Tibial nerve (tissue), 4 donors: ENCODE measurements at places on chromosomes 3 and 15. TPM values are rescaled to one million over a fixed set of nuclear protein-coding genes. Genes with fewer than 3 reads are reported as not detected.
A peak's percentile ranks its signal among the peaks of the same experiment; 100 is the strongest.

Gene CTXN2
- not detected for total RNA-seq

DNA sequence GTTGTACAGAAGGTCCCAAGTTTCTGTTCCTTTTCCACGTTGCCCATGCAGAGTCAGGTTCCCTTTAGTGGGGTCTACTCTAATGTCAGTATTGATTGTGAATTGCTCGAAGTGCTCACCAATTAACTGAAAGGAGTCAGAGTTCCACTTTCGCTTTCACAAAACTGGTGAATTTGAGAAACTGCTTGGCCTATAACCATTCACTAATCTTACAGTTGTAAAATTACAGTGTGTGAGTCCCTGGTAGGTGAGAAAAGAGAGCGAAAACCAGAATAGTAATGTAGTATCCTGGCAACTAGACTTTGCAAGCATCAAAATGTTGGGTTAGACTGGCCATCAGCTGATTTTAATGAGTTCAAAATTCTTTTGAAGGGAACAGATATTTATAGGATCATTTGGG is 237.5 kb upstream of the CHRM5 start:
- no peak overlapping the region for H3K27ac ChIP-seq
- no peak overlapping the region for H3K4me3 ChIP-seq
- no peaks in the 10 kb centered on the region for H3K27me3 ChIP-seq
- no peaks in the 10 kb centered on the region for H3K4me1 ChIP-seq

Gene PLA1A
- total RNA-seq, result 2.5 TPM

DNA sequence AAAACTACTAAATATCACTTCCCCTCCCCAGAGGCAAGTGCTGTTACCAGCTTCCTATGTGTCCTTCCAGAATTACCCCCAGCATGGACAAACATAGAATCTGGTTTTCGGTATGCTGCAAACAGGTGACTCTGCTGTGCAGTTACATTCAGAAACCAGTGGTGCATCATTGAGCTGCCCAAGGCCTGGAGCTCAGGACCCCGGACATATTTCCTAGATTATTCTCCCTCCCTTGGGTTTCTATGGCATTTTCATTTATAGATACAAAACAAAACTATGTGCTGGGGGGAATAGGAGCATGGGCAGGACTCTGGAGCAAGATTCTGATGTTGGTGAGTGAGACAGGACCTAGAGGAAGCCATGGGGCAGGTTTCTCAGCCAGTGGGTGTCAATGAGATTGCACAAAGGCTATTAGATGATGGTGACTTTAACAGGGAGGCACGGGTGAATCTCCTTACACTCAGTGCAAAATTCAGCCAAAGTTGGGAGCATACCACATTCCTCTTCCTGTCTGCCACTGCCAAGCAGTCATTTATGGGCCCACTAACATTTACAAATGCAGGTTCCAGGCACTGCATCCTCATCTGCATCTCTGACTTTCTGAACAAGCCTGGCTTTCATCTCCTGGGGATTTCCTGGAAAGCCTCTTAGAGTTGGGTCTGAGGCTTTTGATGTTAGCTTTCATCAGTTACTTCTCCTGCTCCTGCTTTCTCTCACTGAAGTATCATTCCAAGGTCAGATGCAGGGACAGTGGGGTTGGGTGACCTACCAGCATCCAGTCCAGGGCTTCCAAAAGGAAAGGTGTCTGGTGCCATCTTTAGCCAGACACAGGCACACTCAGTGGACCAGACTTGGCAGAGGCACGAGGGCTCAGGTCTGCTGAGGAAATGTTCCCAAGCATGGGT is 44.5 kb downstream of the CMTM7 start:
- H3K27me3 ChIP-seq, result no peaks in the 10 kb centered on the region
- H3K27ac ChIP-seq, result no peak overlapping the region
- no peak for DNase-seq
- no peaks in the 10 kb centered on the region for H3K36me3 ChIP-seq
- no peak overlapping the region for H3K4me3 ChIP-seq
- H3K4me1 ChIP-seq, result peaks cover 12% of the 10 kb centered on the region

Gene POLQ
- total RNA-seq, result under 0.01 TPM

DNA sequence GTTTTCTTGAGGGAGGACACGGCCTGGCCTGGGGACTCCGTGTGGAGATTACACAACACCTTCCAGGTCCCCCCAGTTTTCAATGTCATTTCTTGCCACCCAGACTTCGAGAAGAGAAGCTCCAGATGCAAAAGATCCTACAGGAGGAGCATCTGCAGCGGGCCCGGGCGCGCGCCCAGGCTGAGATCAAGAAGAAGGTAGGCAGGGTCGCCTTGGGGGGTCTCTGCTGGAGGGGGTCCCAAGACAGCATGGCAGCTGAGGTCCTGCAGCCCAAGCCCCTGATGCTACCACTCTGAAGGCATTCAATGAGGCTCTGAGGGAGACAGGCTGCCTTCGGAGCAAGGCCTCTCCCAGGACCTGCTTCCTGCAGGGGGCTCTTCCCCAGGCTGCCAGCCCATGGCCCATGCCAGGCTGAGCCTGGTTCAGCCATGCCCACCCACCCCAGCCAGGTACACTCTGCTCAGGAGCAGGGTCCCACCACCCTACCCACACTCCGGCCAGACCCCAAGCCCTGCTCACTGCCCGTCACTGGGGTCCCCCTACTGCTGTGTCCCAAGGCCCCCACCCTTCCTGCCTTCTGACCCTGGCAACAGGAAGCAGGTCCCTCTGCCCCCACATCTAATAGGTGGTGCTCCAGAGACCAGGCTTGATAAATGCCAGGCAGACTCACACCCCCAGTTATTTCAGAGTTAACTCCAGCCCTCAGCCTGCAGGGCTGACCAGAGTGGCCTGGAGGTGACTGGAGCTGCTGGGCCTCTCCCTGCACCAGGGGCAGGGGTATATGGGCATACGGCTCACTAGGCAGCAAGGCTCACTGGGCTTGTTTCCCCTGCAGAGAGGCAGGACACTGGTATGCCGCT is 40.0 kb downstream of the ZXDC start:
- no peaks in the 10 kb centered on the region for H3K4me1 ChIP-seq
- H3K36me3 ChIP-seq, result no peaks in the 10 kb centered on the region
- H3K27me3 ChIP-seq, result no peaks in the 10 kb centered on the region
- no peak for DNase-seq

DNA sequence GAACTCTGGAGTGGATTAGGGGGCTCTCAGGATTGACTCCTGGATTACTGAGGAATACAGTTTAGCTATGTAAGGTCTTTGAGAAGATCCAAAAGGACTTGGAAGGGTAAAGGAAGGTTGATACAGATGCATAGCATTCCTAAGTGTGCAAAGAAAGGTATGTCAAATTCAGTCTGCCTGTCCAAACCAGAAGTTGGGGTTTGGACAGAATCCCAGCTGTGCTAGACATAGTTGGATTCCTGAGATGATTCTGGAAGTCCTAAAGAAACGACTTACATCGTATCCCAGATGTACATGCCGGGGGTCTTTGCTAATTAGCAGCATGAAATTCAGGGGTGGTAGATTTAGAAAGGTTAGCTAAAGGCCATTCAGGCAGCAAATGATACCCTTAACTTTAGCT is 97.7 kb upstream of the TSPAN3 start:
- no peak for DNase-seq
- H3K27ac ChIP-seq, result no peak overlapping the region
- no peaks in the 10 kb centered on the region for H3K36me3 ChIP-seq
- no peaks in the 10 kb centered on the region for H3K27me3 ChIP-seq

DNA sequence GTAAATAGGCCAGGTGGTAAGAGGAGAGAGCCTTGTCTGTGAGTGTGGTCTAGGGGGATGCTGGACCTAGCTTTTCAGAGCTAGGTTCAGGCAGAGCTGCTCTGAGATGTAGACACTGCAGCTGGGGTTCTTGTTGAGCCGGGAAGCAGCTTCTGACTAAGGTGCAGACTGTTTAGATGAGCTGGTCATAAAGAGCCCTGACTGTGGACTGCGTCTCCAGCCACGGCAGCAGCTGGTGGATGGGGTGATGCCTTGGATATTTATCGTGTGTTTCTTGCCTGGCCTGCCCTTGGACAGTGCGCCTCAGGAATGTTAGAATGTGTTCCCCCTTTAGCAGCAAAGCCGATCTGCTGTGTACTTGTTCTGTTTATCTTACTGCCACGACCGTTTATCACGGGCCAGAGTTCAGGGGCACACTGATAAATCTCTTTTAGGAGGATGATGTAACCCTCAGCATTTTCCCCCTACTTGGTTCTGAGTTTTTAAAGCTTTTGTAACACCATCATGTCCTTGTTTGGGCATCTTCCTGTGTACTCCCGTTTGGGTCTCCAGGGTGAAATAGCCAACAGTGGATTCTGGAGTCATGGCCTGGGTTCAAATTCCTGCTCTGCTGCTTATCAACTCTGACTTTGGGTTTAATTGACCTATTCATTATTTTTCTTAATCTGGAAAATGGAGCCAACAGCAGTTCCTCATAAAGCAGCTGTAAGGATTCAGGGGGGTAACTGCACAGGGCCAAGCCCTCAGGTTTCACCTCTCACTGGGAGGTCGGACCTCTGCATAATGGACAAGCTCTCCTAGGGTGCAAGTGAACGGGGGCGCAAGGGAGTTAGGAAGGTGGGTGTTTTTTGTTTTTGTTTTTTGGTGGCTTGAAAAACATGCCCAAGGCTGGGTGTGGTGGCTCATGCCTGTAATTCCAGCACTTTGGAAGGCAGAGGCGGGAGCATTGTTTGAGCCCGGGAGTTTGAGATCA is 51.4 kb downstream of the FLNB start:
- H3K4me1 ChIP-seq, result peaks cover 49% of the 10 kb centered on the region
- no peaks in the 10 kb centered on the region for H3K27me3 ChIP-seq
- no peak overlapping the region for H3K4me3 ChIP-seq
- H3K36me3 ChIP-seq, result no peaks in the 10 kb centered on the region
- peak overlapping the region; percentile 77 for H3K27ac ChIP-seq

DNA sequence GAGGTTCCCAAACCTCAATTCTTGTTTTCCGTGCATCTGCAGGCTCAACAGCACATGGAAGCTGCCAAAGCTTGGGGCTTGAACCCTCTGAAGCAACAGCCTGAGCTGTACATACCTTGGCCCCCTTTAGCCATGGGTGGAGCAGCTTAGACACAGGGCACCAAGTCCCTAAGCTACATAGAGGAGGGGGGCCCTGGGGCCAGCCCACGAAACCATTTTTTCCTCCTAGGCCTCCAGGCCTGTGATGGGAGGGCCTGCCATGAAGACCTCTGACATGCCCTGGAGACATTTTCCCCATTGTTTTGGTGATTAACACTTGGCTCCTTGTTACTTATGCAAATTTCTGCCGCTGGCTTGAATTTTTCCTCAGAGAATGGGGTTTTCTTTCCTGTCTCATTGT is 24.6 kb downstream of the SRP14 start:
- H3K27me3 ChIP-seq, result no peaks in the 10 kb centered on the region
- H3K27ac ChIP-seq, result no peak overlapping the region
- no peaks in the 10 kb centered on the region for H3K4me1 ChIP-seq
- no peak overlapping the region for H3K4me3 ChIP-seq
- DNase-seq, result no peak
